ENCODE measurements at places on chromosomes 5 and 9. TPM values are rescaled to one million over a fixed set of nuclear protein-coding genes. Genes with fewer than 3 reads are reported as not detected.

DNA sequence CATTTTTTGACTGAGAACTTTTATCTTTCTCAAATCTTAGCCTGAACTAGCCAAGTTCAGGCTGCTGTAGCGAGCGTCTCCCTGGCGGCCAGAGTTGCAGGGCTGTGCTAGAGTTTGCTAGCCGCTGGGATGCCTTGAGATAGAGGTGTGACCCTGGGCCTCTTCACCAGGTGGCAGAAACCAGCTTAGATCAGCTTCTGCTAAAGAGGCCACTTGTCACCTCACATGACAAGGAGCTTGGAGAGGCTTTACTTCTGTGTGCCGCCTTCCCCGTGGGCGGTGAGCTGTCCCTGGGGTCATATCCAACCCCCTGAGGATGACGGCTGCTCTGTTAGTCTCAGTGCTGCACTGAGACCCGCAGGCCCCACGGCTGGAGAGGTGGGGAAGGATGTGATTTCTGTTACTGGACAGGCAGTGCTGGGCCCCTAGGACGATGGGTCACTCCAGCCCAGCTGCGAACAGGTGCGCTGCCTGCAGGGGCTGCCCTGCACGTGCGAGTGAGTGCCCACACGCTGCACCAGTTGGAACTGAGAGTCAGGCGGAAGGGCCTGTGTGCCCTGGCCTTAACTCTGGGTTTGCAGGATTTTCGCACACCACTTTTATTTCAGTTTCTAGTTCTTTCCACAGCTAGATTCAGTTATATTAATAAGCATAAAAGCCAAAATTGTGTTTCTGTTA lies 63.8 kb downstream of the EHMT1 start:
- no peaks in the 10 kb centered on the region for H3K36me3 ChIP-seq
- no peak overlapping the region for H3K27ac ChIP-seq
- no peaks in the 10 kb centered on the region for H3K27me3 ChIP-seq

- no peak overlapping the region for H3K4me3 ChIP-seq
- H3K27me3 ChIP-seq = no peaks in the 10 kb centered on the region
- no peak overlapping the region for H3K27ac ChIP-seq
- no peaks in the 10 kb centered on the region for H3K4me1 ChIP-seq
- H3K36me3 ChIP-seq = no peaks in the 10 kb centered on the region
- no peak for DNase-seq
Measured at GRCh38 chr9:29625292-29625731, 2052.0 kb upstream of the C9orf72 start.

DNA sequence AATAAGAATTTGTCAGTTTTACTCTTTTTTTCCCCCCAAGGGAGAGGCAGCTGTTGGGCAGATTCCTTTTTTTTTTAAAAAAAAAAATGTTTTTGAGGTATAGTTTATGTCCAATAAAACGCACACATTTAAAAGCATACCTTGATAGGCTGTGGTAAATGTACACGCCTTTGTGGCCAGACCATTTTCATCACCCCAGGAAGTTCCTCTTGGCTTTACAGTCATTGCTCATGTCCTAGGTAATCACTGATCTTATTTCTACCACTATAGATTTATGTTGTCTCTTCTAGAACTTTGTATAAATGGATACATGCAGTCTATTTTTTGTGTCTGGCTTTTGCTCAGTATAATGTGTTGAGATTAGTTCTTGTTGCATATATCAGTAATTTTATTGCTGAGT lies 9.8 kb downstream of the SUB1 start:
- no peaks in the 10 kb centered on the region for H3K27me3 ChIP-seq
- DNase-seq = no peak
- H3K27ac ChIP-seq = no peak overlapping the region
- H3K36me3 ChIP-seq = peaks cover 2% of the 10 kb centered on the region
- H3K4me3 ChIP-seq = no peak overlapping the region

DNA sequence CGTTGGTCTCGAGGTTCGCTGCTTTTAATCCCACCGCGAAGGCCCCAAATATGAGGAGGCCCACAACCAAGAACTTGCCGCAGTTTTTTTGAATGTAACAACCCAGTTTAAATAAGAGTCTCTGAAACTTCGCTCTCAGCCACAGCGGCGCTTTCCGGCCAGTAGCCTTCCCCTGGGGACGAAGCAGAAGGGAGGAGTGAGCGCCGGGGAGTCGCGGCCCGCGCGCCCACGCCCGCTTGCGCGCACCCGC lies 10.4 kb downstream of the PTCH1 start:
- peak overlapping the region; percentile 76 for H3K4me3 ChIP-seq
- no peaks in the 10 kb centered on the region for H3K36me3 ChIP-seq
- no peaks in the 10 kb centered on the region for H3K27me3 ChIP-seq
- H3K4me1 ChIP-seq = peaks cover 31% of the 10 kb centered on the region
- H3K27ac ChIP-seq = peak overlapping the region; percentile 93

GRCh38 chr9:117097761-117098160 lies 317.1 kb downstream of the ASTN2 start:
- H3K4me3 ChIP-seq = no peak overlapping the region
- H3K27ac ChIP-seq = no peak overlapping the region
- peaks cover 7% of the 10 kb centered on the region for H3K4me1 ChIP-seq
- no peaks in the 10 kb centered on the region for H3K36me3 ChIP-seq

DNA sequence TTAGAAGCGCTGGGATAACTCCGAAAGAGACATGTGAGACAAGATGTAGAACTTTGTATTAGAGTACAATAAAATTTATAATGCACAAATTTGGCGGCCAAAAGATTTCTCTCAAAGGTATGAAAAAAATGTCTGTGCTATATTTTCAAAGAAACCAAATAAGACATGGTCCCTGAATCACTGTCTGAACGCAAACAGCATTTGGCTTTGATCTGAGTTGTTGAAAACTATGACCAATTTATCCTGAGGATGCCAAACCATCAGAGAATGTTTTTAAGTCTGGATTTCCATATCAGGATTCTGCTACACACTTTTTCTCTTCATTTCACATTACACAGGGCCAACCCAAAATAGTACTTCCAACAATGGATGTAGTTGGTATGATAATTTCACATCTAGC lies 9.9 kb upstream of the GLIS3 start:
- no peak for DNase-seq
- no peaks in the 10 kb centered on the region for H3K4me1 ChIP-seq
- no peak overlapping the region for H3K4me3 ChIP-seq
- H3K27ac ChIP-seq = no peak overlapping the region
- H3K36me3 ChIP-seq = no peaks in the 10 kb centered on the region

DNA sequence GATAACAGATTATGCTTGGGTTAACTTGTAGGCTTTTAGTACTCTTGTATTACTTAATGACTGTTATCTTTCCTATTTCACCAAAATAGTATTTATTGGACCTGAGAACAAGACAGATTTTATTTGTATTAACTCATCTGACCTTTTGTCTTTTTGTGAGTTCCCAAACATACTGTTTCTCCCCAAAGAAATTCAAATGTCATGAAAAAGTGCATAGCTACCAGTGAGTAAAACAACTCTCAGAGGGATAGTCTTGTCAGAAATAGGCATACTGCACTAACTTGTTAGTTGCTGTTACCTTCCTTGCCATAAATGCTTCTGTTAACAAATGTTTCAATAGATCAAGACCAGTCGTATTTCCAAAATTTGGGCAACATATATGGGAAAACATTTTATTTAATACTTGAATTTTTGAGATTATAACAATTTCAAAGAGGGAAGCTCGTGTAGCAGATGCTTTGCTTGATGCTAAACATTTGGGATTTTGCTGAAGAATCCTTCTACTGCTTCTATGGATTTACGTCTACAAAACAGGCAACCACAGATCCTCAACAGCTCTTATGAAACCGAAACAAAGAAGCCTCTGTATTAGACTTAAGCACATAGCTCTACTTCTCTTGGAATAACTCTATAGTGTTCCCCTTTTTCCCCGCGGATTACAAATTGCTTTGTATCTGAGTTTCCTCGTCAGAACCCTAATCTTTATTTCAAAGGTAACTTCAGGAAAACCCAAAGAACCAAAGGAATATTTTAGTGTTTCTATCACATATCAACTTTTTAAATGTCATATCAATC lies 248.8 kb downstream of the MCTP1 start:
- no peaks in the 10 kb centered on the region for H3K36me3 ChIP-seq
- no peaks in the 10 kb centered on the region for H3K27me3 ChIP-seq
- no peak overlapping the region for H3K27ac ChIP-seq
- DNase-seq = no peak

- H3K4me3 ChIP-seq = no peak overlapping the region
- H3K27ac ChIP-seq = no peak overlapping the region
- H3K36me3 ChIP-seq = no peaks in the 10 kb centered on the region
- peaks cover 6% of the 10 kb centered on the region for H3K4me1 ChIP-seq
- H3K27me3 ChIP-seq = no peaks in the 10 kb centered on the region
Measured at GRCh38 chr9:110785166-110785565, 116.6 kb downstream of the MUSK start.

DNA sequence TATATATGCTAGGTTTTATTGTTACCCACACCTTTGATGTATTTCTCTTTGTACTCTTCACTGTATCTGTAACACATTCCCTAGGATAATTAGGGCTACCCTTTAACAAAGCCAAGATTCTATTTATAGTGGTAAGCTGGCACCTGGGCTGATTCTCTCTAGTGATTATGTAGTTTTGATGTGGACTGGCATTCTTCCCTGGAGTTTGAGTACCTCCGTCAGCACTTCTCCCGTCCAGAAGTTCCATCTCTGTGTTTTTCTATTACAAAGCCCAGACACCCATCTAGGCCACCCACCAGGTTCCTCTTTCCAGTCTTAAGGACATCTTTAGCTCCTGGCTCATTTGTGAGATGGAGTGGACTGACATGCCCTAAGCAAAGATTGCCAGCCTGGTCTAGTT lies 55.9 kb upstream of the CDKN2B start:
- no peaks in the 10 kb centered on the region for H3K4me1 ChIP-seq
- H3K4me3 ChIP-seq = no peak overlapping the region
- no peaks in the 10 kb centered on the region for H3K36me3 ChIP-seq
- H3K27ac ChIP-seq = no peak overlapping the region
- no peak for DNase-seq

GRCh38 chr9:35736201-35736633 lies 3.8 kb downstream of the CREB3 start:
- H3K27me3 ChIP-seq = no peaks in the 10 kb centered on the region
- H3K27ac ChIP-seq = no peak overlapping the region
- no peaks in the 10 kb centered on the region for H3K36me3 ChIP-seq
- no peak overlapping the region for H3K4me3 ChIP-seq
- peaks cover 17% of the 10 kb centered on the region for H3K4me1 ChIP-seq

DNA sequence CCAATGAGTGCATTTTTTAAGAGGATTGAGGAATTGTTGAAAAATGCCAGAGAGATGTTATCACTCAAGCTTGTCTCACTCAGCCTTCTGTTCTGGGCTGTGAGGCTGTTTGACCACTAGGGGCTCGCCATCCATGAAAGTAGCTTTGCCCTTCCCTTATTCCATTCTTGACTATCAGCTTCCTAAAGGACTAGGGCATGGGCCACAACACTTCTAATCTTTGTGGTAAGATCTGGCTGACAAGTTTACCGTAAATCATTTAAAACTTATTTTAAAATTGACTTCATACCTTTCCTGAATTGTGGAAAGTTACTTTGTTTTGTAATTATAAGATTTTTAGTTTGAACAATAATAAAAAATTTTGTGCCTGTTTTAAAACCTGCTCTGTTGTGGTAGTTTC lies 49.5 kb downstream of the TJP2 start:
- no peaks in the 10 kb centered on the region for H3K27me3 ChIP-seq
- no peaks in the 10 kb centered on the region for H3K4me1 ChIP-seq
- no peaks in the 10 kb centered on the region for H3K36me3 ChIP-seq
- DNase-seq = no peak
- H3K27ac ChIP-seq = no peak overlapping the region

- no peaks in the 10 kb centered on the region for H3K36me3 ChIP-seq
- no peak for DNase-seq
- H3K27me3 ChIP-seq = no peaks in the 10 kb centered on the region
- H3K27ac ChIP-seq = peak overlapping the region; percentile 66
- H3K4me1 ChIP-seq = peaks cover 93% of the 10 kb centered on the region
- H3K4me3 ChIP-seq = no peak overlapping the region
Measured at GRCh38 chr9:95085036-95085770, 232.3 kb downstream of the FANCC start.

DNA sequence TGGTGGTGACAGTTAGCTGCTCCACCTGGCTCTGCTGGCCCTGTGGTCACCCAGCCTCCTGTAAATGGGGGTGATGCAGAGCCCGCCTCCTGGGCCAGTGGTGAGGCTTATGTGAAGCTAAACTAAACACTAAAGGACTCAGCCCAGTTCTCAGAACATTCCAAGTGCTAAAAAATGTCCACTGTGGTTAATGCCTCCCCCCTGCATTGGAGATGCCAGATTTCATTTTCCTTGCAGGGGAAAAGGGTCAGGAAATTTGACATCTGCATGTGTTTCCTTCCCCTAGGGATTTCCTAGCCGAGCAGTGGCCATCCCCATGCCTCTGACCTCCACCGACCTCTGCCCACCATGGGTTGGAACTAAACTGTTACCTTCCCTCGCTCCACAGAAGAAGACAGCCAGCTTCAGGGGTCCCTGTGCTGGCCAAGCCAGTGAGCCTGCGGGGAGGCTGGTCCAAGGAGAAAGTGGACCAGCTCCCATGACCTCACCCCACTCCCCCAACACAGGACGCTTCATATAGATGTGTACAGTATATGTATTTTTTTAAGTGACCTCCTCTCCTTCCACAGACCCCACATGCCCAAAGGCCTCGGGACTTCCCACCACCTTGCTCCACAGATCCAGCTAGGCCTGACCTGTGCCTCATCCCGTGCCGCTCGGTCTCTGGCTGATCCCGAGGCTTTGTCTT lies 13.0 kb downstream of the CD74 start:
- H3K4me3 ChIP-seq = no peak overlapping the region
- H3K27me3 ChIP-seq = no peaks in the 10 kb centered on the region
- H3K36me3 ChIP-seq = no peaks in the 10 kb centered on the region
- H3K27ac ChIP-seq = no peak overlapping the region
- no peak for DNase-seq
- no peaks in the 10 kb centered on the region for H3K4me1 ChIP-seq

DNA sequence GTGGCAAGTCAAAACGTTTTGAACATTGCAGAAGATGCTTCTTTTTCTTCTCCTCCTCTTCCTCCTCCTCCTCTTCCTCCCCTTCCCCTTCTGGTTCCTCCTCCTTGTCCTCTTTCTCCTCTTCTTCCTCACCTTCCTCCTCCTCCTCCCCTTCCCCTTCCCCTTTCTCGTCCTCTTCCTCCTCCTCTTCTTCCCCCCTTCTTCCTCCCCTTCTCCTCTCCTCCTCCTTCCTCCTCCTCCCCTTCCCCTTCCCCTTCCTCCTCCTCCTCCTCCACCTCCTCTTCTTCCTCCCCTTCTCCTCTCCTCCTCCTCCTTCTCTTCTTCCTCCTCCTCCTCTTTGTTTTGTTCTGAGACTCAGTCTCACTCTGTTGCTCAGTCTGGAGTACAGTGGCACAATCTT lies 167.0 kb upstream of the SV2C start:
- H3K36me3 ChIP-seq = no peaks in the 10 kb centered on the region
- no peak overlapping the region for H3K4me3 ChIP-seq
- no peak for DNase-seq
- H3K27me3 ChIP-seq = no peaks in the 10 kb centered on the region
- no peak overlapping the region for H3K27ac ChIP-seq

Gene IL4
- total RNA-seq = not detected

Gene S1PR3
- total RNA-seq = 39.3 TPM

Gene PLPP7
- 11.8 TPM for total RNA-seq

Gene MAML1
- total RNA-seq = 25.3 TPM

Gene CDH12
- not detected for total RNA-seq

Gene GFRA3
- total RNA-seq = 4.7 TPM

Gene PCDHGA6
- total RNA-seq = 6.4 TPM

Gene RAB3C
- 2.5 TPM for total RNA-seq

Gene FGF18
- total RNA-seq = 1.7 TPM

Gene NCS1
- total RNA-seq = 20.4 TPM

Data from vagina (tissue), 2 donors.